Activated CD8-positive, alpha-beta T cell treated with anti-CD3 and anti-CD28 coated beads, Interleukin-2, amount 10 ng/mL, durations not matched to agents 7 days and 5 days (primary cell): ENCODE measurements at places on chromosomes 2 and 18. TPM values are rescaled to one million over a fixed set of nuclear protein-coding genes. Genes with fewer than 3 reads are reported as not detected.

- peaks cover 7% of the 10 kb centered on the region for H3K27me3 ChIP-seq
- H3K27ac ChIP-seq = no peak overlapping the region
- no peak overlapping the region for H3K4me3 ChIP-seq
- no peak for DNase-seq
Measured at GRCh38 chr2:205815673-205816072, 133.4 kb downstream of the NRP2 start.

DNA sequence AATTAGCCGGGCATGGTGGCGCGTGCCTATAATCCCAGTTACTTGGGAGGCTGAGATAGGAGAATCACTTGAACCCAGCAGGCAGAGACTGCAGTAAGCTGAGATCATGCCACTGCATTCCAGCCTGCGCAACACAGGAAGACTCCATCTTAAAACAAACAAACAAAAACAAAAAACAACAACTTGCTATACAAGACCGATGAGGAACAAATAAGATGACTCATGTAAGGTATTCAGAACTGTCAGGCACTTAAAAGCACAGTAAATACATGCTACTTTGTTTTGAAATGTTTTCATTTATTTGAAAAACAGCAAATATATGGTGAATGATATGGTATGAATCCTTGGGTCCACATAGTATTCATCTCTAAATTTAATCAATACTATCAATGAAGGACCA lies 66.7 kb downstream of the TRIP12 start:
- H3K4me3 ChIP-seq = no peak overlapping the region
- H3K36me3 ChIP-seq = peaks cover 54% of the 10 kb centered on the region
- H3K4me1 ChIP-seq = peaks cover 30% of the 10 kb centered on the region
- H3K27me3 ChIP-seq = no peaks in the 10 kb centered on the region

DNA sequence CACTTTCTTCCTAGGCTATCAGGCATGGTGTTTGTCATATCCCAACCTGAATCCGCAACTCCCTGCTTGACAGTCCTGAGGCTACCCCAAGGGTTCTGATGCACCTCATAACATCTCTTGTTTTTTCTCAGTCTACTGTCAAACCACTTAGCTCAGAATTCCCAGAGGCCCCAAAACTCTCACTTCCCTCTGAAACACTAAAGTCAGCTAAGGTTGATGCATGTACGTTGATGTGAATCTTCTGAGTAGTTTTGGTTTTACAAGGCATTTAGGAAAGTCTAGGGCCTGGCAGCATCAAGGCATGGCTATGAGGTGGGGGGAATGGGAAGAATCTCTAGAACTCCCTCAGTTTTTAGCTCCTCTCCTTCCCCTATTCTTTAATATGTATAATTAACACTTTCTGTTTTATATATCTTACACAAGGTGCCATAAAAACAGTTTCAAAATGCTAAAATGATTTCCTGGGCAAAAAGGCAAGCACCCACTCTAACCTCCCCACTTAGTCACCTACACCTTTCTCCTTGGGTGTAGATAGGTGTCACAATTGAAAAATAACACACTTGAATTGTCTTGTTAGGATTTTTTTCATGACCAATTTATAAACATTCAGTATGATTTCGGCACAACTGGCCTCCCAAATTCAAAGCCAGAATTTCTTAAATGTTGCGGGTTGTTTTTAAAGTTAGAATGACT lies 71.4 kb upstream of the TANK start:
- H3K27me3 ChIP-seq = no peaks in the 10 kb centered on the region
- H3K27ac ChIP-seq = no peak overlapping the region
- H3K36me3 ChIP-seq = peaks cover 12% of the 10 kb centered on the region
- H3K4me1 ChIP-seq = peaks cover 52% of the 10 kb centered on the region

DNA sequence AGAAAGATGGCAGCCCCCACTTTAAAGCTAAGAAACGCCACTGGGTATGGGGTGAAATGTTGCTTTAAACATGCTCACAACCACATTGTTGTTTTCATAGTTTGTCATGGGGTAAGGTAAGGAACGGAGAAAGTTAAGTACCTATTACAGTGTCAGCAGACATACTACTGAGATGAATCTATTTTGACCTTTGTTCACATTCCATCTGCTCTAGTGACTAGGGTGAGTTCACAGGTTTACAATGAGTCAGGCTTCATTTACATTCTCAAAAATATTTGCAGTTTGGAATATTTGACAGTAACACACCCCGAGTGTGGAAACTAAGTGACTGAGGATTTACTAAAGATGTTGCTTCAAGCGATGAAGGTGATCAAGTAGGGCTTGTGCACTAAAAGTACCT lies 428.7 kb upstream of the ACVR2A start:
- DNase-seq = no peak
- H3K4me3 ChIP-seq = no peak overlapping the region
- H3K27me3 ChIP-seq = peaks cover 23% of the 10 kb centered on the region
- H3K27ac ChIP-seq = no peak overlapping the region
- no peaks in the 10 kb centered on the region for H3K36me3 ChIP-seq

GRCh38 chr18:11861583-11862288 lies 10.5 kb downstream of the CHMP1B start:
- H3K4me3 ChIP-seq = no peak overlapping the region
- H3K4me1 ChIP-seq = peaks cover 1% of the 10 kb centered on the region

DNA sequence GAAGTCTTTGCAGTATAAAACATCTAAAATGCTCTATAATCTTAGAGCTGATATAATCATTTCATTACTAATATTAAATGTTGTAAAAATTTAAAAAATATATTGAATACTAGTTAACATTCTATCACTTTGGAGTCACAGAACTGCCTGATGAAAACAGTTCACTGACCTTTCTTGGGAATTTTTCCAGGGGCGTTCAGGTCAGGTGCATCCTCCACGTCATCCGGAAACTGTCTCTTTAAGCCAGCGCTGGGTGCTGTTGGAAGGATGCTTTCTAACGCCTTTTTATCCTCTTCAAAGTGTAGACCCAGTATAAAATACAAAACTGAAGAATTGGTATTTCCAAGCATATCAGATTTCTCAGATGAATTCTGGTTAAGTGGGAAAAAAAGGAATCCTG lies 22.8 kb downstream of the LONRF2 start:
- peaks cover 47% of the 10 kb centered on the region for H3K27me3 ChIP-seq
- H3K27ac ChIP-seq = no peak overlapping the region
- no peak for DNase-seq
- H3K4me3 ChIP-seq = no peak overlapping the region
- no peaks in the 10 kb centered on the region for H3K36me3 ChIP-seq

DNA sequence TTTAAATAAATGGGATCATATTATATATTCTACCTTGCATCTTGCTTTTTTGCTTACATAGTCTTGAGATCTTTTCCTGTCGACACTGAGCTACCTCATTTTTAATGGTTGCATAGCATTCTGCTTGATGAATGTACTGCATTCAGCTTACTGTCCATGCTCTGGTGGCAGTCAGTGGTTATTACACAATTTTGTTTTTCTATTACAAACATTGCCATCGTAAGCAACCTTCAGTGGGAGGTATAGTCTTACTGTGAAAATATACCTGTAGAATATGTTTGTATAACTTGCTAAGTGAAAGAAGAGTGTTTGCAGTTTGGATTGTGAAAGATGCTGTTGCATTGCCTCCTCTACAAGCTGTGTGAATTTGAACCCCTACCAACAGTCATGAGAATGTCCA lies 43.4 kb downstream of the UBXN4 start:
- no peaks in the 10 kb centered on the region for H3K27me3 ChIP-seq
- peaks cover 65% of the 10 kb centered on the region for H3K36me3 ChIP-seq
- H3K4me3 ChIP-seq = no peak overlapping the region
- H3K27ac ChIP-seq = no peak overlapping the region
- peaks cover 4% of the 10 kb centered on the region for H3K4me1 ChIP-seq

- DNase-seq = peak; percentile 34
- no peaks in the 10 kb centered on the region for H3K27me3 ChIP-seq
- H3K4me3 ChIP-seq = no peak overlapping the region
- no peaks in the 10 kb centered on the region for H3K36me3 ChIP-seq
Measured at GRCh38 chr2:37561615-37562569, 109.5 kb downstream of the CDC42EP3 start.

DNA sequence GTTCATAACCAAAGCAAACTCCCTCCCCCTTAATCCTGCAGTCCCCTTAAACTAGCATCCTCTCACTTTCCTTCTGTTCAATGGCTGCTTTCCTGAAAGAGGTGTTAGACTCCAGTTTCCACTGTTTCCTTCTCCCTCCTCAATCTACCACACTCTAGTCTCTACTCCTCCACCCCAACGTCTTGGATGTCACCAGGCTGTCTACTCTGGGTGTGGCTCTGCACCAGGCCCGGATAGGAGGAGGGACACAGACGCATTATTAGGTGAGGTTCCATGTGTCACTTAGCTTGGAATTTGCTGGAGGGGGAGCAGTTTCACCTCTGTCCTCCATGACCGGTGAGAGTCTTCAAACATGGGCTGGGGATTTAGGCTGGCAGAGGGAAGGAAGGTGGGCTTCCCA lies 61.3 kb downstream of the MTHFD2 start:
- H3K27ac ChIP-seq = no peak overlapping the region
- no peaks in the 10 kb centered on the region for H3K27me3 ChIP-seq
- H3K4me3 ChIP-seq = no peak overlapping the region
- H3K36me3 ChIP-seq = no peaks in the 10 kb centered on the region
- H3K4me1 ChIP-seq = no peaks in the 10 kb centered on the region

Gene NLRC4
- total RNA-seq = not detected

Gene SCG2
- not detected for total RNA-seq

Gene SCN7A
- not detected for total RNA-seq
